ENCODE measurements at places on chromosomes 11 and 22. TPM values are rescaled to one million over a fixed set of nuclear protein-coding genes. Genes with fewer than 3 reads are reported as not detected.

The GNB1L gene
- 10.2 TPM for total RNA-seq

The TUB gene
- total RNA-seq: 1.4 TPM

The TMEM132A gene
- total RNA-seq: 20.7 TPM

The OR5L2 gene
- not detected for total RNA-seq

The CTNND1 gene
- 375 TPM for total RNA-seq

The NCAM1 gene
- total RNA-seq: 10.7 TPM

The STARD10 gene
- total RNA-seq: 519 TPM

The SCT gene
- 3.2 TPM for total RNA-seq

The AP1B1 gene
- 90.4 TPM for total RNA-seq

The NXPE2 gene
- total RNA-seq: 33.8 TPM

The SELENOO gene
- 36.9 TPM for total RNA-seq

The ADM gene
- 33.0 TPM for total RNA-seq

The GLYATL1 gene
- 1.6 TPM for total RNA-seq

The OR6A2 gene
- 0.59 TPM for total RNA-seq

The MS4A14 gene
- total RNA-seq: 0.17 TPM

The RTN4R gene
- 6.1 TPM for total RNA-seq

The LMNTD2 gene
- 13.6 TPM for total RNA-seq

The YPEL4 gene
- total RNA-seq: 0.44 TPM

The SYT7 gene
- 8.5 TPM for total RNA-seq

The BIRC3 gene
- total RNA-seq: 66.3 TPM

The DDX6 gene
- 79.0 TPM for total RNA-seq

The POU2AF3 gene
- total RNA-seq: 7.9 TPM

The INS gene
- 0.84 TPM for total RNA-seq

The MOGAT2 gene
- total RNA-seq: 168 TPM

The HEPN1 gene
- total RNA-seq: not detected

The ARRB1 gene
- 70.3 TPM for total RNA-seq
